ENCODE measurements at places on chromosomes 3 and 15. TPM values are rescaled to one million over a fixed set of nuclear protein-coding genes. Genes with fewer than 3 reads are reported as not detected.

DNA sequence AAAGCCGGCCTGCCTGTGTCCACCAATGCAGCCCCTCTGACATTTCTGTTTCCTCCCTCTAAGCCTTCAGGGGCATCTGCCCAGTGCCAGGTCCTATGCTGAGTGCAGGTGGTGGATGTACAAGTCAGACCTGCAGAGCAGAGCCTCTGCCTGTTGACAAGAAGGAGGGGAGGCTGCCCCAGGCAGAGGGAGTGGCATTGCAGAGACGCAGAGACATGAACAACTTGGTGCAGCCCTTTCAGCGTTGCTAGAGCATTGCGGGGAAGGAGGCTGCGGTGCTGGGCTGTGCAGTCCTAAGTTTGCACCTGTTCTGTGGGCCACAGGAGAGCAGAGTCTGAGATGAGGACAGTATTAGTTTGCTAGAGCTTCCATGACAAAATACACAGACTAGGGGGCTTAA lies 65.2 kb downstream of the LSM3 start:
- H3K4me1 ChIP-seq, result no peaks in the 10 kb centered on the region
- no peak overlapping the region for H3K27ac ChIP-seq
- no peak for DNase-seq
- no peak overlapping the region for H3K4me3 ChIP-seq

GRCh38 chr15:83871808-83872559 lies 218.1 kb downstream of the ADAMTSL3 start:
- no peak for DNase-seq
- no peaks in the 10 kb centered on the region for H3K27me3 ChIP-seq
- no peak overlapping the region for H3K27ac ChIP-seq
- no peaks in the 10 kb centered on the region for H3K4me1 ChIP-seq
- no peaks in the 10 kb centered on the region for H3K36me3 ChIP-seq

The SLCO2A1 gene
- 169 TPM for total RNA-seq

The ZIC4 gene
- total RNA-seq, result not detected

The REC114 gene
- not detected for total RNA-seq

- H3K27ac ChIP-seq, result no peak overlapping the region
- H3K4me1 ChIP-seq, result peaks cover 10% of the 10 kb centered on the region
- no peak for DNase-seq
These were observed 26.1 kb downstream of the MGLL start for GRCh38 chr3:127796045-127796830.

DNA sequence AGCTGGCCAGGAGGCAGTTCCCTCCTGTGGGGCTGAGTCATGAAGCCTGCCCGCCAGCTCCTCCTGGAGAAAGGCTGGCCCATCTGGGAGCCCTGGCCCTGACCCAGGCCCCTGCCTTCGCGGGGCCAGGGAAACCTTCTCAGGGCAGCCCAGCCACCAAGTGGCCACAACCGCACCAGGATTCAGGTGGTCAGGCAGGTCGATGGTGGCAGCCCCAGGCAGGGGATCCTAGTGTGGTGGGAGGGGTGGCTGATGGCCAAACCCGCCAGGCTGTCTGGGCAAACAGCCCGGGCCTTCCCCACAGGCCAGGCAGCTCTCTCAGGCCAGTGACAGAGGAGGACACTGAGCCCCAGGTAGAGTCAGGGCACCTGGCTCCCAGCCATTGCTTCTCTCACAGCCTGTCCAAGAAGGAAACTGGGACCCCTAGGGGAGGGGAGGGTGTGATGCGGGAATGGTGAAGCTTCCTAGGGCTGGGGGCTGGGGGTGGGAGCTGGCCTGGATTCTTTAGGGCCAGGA lies 1.2 kb downstream of the TWF2 start:
- peak; percentile 93 for DNase-seq
- peaks cover 26% of the 10 kb centered on the region for H3K36me3 ChIP-seq
- H3K4me3 ChIP-seq, result peak overlapping the region; percentile 10

The GOLGA6B gene
- not detected for total RNA-seq

DNA sequence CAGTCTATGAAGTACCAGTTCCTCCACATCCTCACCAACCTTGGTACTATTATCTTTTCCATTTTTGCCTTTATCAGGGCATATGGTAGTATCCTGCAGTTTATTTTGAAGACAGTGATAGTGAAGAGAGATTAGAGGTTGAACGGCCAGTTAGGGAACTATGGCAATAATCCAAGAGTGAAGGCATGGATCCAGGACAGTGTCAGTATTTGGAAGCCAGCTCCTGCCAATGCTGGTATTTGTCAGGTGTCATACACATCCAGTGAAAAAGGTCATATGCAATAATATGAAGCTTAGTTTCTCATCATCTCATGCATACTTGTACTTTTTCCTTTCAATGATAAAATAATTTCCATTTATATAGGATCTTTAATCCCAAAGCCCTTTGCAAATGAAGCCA lies 56.8 kb upstream of the KCNMB2 start:
- no peaks in the 10 kb centered on the region for H3K27me3 ChIP-seq
- no peak for DNase-seq
- H3K36me3 ChIP-seq, result no peaks in the 10 kb centered on the region
- no peak overlapping the region for H3K27ac ChIP-seq
- no peak overlapping the region for H3K4me3 ChIP-seq
- H3K4me1 ChIP-seq, result no peaks in the 10 kb centered on the region

DNA sequence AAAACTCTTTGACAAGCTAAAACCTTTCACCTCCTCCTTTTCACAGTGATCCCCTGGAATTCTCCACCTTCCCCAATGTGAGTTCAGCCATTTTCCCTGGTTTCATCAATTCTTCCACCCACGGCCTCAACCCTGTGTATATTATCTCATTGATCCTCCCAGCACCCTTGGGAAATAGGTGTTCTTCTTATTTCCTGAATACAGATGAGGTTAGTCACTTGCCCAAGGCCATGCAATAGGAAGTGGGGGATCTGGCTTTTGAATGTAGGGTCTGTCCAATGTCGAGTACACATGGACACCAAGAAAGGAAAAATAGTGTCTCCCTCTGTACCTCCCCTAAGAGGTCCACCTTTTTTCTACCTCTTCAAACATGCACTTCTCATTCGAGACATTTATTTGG lies 262.8 kb upstream of the ST8SIA2 start:
- H3K4me1 ChIP-seq, result no peaks in the 10 kb centered on the region
- H3K27ac ChIP-seq, result no peak overlapping the region
- peaks cover 81% of the 10 kb centered on the region for H3K36me3 ChIP-seq

GRCh38 chr3:36443028-36443686 lies 62.9 kb downstream of the STAC start:
- no peak for DNase-seq
- H3K36me3 ChIP-seq, result no peaks in the 10 kb centered on the region
- no peaks in the 10 kb centered on the region for H3K4me1 ChIP-seq

- peak; percentile 70 for DNase-seq
- H3K36me3 ChIP-seq, result no peaks in the 10 kb centered on the region
- H3K27me3 ChIP-seq, result no peaks in the 10 kb centered on the region
- peak overlapping the region; percentile 98 for H3K27ac ChIP-seq
- peaks cover 42% of the 10 kb centered on the region for H3K4me1 ChIP-seq
- H3K4me3 ChIP-seq, result no peak overlapping the region
These were observed 1.9 kb upstream of the ARL6IP5 start for GRCh38 chr3:69082805-69083204.

GRCh38 chr3:126750756-126751121 lies 46.7 kb downstream of the CHCHD6 start:
- no peak for DNase-seq
- H3K27me3 ChIP-seq, result no peaks in the 10 kb centered on the region
- H3K4me1 ChIP-seq, result peaks cover 14% of the 10 kb centered on the region
- H3K36me3 ChIP-seq, result no peaks in the 10 kb centered on the region
- no peak overlapping the region for H3K4me3 ChIP-seq

GRCh38 chr3:118267588-118267987 lies 767.1 kb downstream of the IGSF11 start:
- H3K4me1 ChIP-seq, result no peaks in the 10 kb centered on the region
- no peaks in the 10 kb centered on the region for H3K36me3 ChIP-seq
- H3K27me3 ChIP-seq, result no peaks in the 10 kb centered on the region
- H3K4me3 ChIP-seq, result no peak overlapping the region

DNA sequence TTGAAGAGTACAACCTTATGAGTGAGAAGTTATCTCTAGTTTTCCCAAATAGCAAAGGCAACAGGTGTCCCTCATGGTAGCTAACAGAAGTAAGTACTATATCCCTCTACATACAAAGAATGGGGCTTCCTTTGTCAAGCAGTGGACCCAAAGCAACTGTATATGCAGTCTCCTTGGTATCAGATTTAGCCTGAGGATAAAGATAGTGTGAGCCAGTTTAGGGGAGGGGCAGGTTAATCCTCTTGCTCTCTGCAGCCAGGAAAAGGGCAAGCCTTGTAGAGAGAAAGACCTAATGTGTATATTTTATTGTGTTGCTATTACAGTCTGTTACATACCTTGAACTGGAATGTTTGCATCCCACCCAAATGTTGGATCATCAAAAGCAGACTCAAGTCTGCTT lies 117.9 kb upstream of the COL8A1 start:
- H3K36me3 ChIP-seq, result no peaks in the 10 kb centered on the region
- H3K27ac ChIP-seq, result no peak overlapping the region
- no peak overlapping the region for H3K4me3 ChIP-seq
- no peaks in the 10 kb centered on the region for H3K4me1 ChIP-seq

GRCh38 chr3:22471557-22471956 lies 720.5 kb upstream of the ZNF385D start:
- H3K4me1 ChIP-seq, result no peaks in the 10 kb centered on the region
- no peaks in the 10 kb centered on the region for H3K27me3 ChIP-seq
- DNase-seq, result no peak
- H3K4me3 ChIP-seq, result no peak overlapping the region

DNA sequence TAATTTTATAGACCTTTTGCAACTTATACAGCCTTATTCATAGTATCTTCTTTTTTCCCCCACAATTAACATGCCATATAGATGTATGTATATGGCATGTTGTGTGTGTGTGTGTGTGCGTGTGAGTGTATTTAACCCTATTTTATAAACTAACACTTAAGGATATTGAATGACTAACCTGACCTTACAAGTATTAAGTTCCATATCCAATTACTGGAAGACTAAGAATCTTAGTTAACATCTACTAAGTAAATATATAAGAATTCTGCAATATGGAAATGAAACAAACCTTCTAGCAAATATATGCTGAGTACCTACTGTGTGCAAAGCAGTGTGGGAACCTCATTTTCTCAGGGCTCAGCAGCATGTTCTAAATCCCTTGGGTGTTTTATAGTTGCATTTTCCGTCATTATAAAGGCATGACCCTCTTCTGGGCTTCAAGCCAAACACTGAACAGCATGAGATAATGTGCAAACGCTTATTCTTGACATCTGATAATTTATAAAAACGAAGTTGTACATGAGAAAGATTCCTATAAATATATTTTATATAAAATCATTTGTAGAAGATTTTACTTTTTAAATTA lies 105.5 kb downstream of the NLGN1 start:
- H3K36me3 ChIP-seq, result no peaks in the 10 kb centered on the region
- H3K27me3 ChIP-seq, result no peaks in the 10 kb centered on the region
- H3K4me1 ChIP-seq, result no peaks in the 10 kb centered on the region
- DNase-seq, result no peak

DNA sequence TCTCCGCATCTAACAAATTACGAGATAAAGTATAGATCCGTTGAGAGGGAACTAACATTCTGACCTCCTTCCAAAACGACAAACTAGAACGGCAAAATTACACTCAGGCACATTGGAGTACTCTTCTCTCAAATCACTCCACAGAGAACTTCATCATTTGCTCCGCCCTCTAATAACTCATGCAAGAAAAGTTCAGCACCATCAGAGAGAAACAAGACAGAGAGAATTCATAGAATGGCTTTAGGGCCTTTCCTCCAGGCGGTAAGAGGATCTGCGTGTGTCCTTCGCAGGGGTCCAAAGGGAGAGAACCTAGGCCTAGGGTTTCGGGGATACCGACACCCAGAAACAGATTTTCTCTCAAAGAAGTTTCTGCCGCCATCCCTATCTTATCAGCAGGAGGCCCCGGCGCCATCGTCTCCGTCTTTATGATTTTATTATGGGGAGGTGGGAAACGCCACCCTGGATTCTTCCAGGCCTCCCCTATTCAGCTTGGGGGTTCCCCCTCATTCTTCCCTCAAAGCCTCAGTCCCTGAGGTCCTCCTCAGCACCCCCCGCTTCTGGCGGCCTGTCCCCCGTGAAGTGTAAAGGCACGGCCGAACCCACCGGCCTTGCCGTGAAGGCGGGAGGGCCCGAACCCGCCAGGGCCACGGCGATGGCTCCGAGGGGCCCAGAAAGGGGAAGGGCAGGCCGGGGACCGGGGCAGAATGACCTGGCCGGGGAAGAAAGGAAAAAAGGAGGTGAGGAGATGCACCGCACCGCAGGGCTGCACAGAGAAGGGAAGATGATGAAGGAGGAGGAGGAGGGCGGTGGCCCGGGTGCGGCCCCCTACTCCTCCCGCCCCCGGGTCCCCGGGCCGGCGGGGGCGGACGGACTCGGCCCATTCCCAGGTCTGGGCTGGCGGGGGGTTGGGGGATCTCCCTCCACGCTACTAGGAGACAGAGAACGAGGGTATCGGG lies 768 bp downstream of the UBXN7 start:
- peak overlapping the region; percentile 87 for H3K27ac ChIP-seq
- DNase-seq, result peak; percentile 55
- H3K4me3 ChIP-seq, result peak overlapping the region; percentile 96
- H3K4me1 ChIP-seq, result peaks cover 24% of the 10 kb centered on the region
